HT1080 (cell line): ENCODE measurements at places on chromosomes 5 and 9.

- peak; percentile 83 for DNase-seq
These were observed 36.6 kb upstream of the SPTLC1 start for GRCh38 chr9:92151691-92152393.

- DNase-seq = no peak
These were observed 10.6 kb upstream of the VLDLR start for GRCh38 chr9:2610985-2611384.

GRCh38 chr9:75033791-75034473 is 5.8 kb upstream of the CARNMT1 start:
- DNase-seq = no peak

DNA sequence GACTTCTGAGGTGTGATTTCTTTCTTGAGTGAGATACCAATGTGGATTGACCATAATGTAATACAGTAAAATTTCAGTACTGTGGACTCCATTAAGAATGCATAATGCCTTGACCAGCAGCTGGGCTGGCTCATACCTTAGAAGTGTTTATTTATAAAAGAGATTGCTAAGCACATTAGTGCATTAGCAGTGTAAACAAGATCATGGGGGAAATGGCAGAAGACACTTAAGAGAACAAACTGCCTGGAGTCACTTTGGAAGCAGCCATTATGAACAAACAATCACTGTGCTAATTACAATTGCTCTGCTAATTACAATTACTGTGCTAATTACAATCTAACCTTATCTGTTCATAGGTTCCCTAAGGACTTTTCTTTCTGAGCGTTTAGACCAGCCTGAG is 104.2 kb downstream of the TRIM32 start:
- no peak for DNase-seq

DNA sequence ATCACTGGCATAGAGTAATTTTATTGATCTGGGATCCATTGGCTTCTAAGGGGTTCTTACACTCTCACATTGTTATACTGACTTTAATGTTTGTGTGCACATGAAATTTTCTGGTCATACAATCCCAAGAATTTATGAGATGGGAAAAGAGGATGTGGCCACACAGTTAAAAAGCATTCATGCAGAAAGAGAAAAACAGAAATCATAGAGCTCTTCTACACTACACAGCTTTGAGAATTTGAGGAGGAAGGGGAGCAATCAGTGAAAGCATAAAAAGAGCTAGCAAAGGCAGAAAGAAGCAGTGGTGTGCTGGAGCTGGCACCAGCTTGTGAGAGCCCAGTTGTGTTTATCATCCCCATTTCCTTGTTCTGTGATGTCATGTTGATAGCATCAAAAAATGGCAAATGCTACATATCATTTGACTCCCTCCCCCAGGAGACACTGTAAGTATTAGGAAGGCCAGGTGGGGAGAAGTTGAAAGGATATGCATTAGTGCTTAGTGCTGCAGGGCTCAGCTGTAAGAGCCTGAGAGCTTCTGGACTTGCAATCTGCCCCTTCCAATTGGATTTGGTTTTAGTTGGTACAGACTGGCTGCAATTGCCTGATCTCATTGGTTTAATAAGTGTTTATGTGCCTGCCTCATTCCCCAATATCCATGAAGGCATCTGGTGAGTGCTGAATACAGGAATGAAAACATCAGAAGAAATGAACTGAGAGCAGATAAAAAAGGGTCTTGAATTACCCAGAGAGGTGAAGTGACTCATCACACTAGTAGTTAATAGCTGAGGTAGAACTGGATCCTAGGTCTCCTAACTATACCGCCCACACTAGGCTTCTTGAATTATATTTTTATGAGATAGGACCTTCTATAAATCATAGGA is 30.9 kb downstream of the RHOBTB3 start:
- DNase-seq = peak; percentile 75

DNA sequence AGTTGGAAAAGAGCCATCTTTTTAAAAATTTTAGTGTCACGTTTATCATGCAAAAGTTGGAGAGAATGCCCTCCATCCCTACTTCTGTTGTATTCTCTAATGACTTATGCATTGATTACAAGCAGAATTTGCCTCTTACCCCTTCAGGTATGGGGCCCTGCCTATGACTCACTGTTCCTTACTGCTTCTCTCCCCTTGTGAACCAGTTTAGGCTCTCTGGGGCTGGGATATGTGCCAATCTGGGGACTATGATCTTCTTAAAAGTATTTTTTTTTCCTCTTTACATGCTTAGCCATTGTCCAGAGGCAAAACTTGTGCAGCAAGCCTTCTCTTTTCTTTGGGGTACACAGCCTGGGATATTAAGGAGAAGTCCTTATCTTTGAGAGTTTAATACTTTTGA is 37.4 kb downstream of the CAMK4 start:
- DNase-seq = no peak

DNA sequence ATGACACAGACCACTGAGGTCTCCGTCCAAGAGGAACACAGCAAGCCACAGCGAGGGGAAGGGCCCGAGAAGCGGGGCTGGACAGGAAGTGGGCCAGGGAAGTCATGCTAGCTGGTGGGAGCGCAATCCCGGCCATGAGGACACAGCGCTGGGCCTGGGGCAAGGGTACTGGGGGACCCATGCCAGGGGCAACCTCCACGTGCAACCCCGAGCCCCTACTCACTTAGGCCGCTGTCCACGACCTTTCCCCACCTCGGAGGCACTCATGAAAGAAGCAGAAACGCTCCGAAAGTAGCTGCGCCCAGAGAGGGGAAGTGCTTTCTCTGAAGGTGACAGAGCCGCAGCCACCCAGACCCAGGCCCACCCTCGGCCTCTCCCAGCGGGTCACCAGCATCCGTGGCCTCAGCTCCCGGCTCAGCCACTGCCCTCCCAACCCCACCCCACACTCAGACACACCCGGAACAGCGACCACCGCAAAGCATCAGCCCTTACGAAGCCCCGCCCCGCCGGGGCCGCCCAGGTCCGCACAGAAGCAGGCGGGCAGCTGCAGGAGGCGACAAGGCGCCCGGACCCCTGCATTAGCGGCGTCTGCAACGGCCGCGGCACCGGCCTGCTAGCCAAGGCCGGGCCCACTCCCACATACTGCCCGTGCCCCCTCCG is 782 bp downstream of the BICD2 start:
- DNase-seq = no peak

DNA sequence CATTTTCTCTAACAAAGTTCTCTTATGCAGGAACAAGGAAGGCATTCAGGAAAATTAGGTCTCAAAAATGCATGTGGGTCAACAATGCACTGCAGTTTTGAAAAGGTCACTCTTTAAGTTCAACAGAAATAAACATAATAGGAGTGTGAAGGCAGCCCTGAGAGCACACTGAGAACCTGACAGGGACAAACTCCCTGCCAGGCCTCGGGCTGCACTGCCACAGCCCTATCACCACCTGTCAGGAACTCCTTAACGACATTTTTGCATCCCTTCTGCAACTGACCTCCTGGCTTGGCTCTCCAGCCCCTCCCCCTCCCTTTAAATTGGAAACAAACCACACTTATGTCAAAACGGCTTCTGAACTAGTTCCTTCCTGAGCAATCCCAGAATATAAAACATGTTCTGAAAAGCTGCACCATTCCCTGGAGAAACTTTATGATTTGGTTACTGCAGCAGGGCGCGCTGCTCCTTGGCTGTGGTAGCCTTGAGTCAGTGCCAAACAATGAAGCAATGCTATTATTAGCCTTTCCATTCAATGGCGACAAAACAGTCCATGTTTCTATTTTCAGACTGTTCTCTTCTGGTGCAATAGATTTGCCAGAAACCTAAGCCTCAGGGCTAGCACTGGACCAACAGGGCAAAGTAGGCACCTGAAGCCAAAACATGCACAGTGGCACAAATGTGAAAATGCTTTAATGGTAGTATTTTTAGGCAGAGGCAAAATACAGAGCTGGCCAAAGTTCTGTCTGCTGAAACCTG is 160.1 kb upstream of the ZNF608 start:
- DNase-seq = peak; percentile 24

GRCh38 chr5:88877826-88878225 is 5.2 kb downstream of the MEF2C start:
- DNase-seq = no peak

GRCh38 chr5:514673-515072 is 9.6 kb downstream of the SLC9A3 start:
- DNase-seq = no peak

DNA sequence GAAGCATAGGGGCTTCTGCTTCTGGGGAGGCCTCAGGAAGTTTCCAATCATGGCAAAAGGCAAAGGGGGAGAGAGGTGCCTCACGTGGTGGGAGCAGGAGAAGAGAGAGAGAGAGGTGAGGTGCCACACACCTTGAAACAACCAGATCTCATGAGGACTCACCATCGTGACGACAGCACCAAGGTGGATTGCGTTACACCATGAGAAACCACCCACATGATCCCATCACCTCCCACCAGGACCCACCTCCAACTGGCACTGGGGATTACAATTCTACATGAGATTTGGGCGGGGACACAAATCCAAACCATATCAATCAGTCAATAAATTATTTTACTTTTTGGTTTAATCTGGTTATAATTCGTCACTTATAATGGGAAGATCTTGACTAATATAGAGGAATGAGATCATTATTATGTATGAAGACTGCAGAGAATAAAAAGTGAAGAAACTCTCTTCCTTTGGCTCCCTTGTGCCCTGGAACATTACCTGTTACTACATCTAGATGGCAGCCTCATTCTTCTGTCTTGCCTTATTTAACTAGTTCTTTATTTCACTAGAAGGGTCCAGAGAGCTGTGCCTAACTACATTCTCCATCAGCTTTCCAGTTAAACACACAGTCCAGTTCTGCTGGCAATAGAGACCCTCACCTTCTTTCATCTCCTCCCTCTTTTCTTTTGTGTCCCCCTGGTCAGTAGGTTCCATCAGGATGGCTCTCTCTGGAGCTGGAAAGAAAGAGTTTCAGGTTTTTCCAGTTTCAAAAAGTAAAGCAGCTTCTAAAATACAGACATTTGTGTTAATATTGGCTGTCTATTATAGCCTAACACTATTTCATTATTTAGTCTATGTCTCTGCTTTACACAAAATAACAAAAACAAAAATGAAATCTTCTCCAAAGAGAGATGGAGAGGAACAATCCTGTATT is 21.7 kb upstream of the SPINK7 start:
- no peak for DNase-seq

GRCh38 chr9:126706698-126707053 is 92.9 kb downstream of the LMX1B start:
- DNase-seq = no peak

DNA sequence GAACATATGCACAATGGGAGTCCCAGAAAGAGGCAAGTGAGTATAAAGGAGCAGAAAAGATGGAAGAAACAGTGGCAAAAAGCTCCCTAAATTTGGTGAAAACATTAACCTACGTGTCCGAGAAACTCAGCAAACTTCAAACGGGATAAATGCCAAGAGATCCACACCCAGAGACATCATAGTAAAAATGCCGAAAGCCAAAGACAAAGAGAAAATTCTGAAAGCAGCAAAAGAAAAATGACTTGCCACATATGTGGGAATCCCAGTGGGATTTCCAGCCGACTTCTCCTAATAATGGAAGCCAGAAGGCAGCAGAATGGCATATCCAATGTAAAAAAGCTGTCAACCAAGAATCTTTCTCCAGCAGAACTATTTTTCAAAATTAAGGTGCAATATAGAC is 101.2 kb downstream of the ADAMTS2 start:
- no peak for DNase-seq

DNA sequence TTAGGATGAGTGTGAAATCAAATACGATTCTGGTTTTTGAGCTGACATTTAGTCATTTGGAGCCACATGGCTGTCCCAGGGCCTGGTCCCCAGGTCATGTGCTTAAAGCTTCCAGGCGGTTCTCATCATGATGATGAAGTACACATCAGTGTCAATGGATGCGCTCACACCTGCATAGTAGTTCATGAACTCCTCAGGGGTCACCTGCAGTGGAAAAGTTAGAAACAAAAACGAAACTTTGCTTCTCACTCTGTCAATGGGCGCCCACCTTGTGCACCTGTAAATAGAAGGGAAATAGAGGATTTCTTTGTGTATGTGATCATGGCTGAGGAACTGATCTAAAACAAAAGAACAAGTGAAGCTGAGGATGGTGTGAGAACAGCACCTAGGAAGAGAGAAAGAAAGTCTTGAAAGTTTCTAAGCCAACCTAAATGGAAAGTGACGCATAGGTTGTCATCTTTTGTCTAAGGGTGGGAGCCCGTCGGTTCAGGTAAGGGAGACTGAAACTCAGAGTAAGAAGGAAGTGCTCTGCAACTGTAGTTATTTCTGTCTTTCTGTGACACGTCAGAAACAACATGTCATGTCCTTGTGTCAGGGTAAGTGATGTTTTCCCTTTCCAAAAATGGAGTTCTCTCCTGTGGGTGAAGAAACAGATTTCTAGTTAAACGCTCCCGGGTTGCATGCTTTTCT is 33.8 kb downstream of the CAPSL start:
- no peak for DNase-seq

GRCh38 chr9:3760031-3760430 is 234.2 kb upstream of the RFX3 start:
- no peak for DNase-seq

DNA sequence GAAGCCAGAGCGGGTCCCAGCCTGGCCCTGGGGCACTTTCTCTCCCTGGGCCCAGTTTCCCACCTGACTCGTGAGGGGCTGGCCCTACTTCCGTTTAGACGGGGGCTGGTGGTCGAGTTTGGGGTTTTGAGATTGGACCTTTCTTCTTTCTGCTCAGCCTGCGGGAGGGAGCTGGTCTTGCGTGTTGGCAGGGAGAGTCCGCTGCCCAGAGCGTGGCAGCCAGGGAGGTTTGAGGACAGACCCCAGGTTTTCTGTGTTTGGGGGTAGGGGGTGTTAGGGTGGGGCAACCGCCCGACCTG is 6.0 kb upstream of the PITX1 start:
- DNase-seq = no peak

- no peak for DNase-seq
These were observed 42.6 kb upstream of the ANKH start for GRCh38 chr5:14914193-14914592.

- no peak for DNase-seq
These were observed 10.3 kb downstream of the GOLPH3 start for GRCh38 chr5:32163785-32164184.

GRCh38 chr9:74245866-74246497 is 251.2 kb upstream of the RORB start:
- DNase-seq = no peak
